Activated CD4-positive, alpha-beta T cell treated with anti-CD3 and anti-CD28 coated beads, Interleukin-2, amount 50 U/mL, for 48 hours (primary cell): ENCODE measurements at places on chromosomes 2 and 18.
A peak's percentile ranks its signal among the peaks of the same experiment; 100 is the strongest.

DNA sequence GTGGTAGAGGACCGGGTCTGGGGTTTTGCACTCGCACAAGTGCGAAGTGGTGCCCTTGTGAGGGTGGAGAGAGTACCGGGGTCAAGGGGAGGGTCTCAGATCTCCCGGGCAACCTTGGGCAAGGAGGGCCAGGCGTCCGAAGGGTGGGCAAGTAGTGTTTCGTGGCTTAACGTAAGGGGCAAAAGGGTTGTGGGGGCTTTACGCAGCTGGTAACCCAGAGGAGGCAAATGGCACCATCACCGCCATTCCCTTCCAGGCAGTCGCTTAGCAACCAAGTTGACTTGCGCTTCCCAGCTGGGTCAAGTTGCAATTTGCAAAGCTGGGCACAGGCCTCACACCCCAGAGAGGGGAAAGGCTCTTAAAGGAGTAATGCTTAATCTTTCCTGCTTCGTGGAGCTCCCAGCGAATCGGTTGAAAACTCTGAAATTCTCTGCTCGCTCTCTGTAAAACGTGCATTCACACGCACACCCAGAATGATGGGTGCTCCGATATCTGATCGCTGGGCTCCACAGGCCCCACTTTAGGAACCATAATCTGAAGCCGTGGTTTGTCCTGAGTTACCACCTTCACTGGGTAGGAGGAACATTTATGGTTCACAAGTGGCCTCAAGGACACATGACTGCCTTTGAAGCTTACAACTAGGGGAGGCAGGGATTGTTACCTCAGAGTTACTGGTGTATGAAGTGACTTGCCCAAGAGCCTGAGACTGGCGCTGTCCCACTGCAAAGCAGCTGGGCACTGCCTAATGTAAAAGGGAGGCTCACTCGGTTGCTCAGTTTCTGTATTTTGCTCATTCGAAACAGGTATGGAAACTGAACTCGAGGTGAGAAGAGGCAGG, 127.9 kb downstream of the UXS1 start:
- no peak for DNase-seq

DNA sequence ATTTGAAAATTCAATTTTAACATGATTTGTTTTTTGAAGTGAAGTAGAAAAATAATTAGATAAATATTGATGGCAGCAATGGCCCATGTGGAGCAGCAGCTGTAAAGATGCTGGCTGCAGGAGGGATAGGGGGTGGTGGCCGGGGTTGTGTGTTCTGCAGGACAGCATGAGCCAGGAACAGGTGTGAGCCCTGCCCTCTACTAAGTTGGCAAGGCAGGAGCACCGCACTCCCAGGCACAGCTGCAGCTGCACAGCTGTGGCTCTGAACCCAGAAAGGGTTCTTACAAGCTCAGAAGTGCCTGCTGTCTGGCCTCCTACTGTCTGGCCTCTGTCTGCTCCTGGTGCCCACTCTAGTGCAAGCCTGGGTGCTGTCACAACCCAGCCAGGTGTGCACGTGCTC, 10.0 kb upstream of the DUSP19 start:
- no peak for DNase-seq

DNA sequence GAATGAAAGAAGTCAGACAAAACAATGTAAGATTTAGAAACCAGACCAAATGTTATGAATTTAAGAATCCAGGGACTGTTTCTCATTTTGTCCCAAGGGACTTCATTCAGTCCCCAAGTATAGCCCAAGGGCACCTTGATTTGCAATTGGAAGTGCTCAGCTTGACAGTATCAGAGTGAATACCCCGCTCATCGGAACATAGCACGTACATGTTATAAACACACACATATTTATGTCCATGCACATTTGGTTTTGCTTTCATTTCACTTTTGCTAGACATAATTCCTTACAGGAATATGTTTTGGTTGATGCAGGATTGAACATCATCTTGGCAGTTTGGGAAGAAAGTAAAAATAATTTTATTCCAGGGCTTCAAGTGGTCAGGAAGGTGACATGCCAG, 100.2 kb downstream of the PID1 start:
- no peak for DNase-seq

GRCh38 chr18:63907664-63908063, at the start of gene SERPINB10:
SERPINB10 (plus strand) TSS chr18:63907958; CDS start chr18:63915511, 7,553 bp downstream.
- no peak for DNase-seq

DNA sequence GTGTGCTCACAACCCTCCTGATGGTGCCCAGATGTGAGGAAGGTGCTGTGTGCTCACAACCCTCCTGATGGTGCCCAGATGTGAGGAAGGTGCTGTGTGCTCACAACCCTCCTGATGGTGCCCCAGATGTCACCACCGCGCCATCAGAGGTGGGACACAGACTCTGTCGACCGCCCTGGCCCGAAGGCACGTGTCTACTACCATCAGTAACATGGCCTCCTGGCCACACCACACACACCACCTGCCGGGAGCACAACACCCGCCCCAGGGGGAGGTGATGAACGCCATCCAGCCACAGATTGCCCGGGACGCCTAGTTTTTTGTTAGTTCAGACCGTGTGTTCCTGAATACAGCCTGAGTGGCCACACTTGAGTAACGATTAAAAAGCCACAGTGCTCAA, 24.5 kb downstream of the HDAC4 start:
- DNase-seq, result no peak

DNA sequence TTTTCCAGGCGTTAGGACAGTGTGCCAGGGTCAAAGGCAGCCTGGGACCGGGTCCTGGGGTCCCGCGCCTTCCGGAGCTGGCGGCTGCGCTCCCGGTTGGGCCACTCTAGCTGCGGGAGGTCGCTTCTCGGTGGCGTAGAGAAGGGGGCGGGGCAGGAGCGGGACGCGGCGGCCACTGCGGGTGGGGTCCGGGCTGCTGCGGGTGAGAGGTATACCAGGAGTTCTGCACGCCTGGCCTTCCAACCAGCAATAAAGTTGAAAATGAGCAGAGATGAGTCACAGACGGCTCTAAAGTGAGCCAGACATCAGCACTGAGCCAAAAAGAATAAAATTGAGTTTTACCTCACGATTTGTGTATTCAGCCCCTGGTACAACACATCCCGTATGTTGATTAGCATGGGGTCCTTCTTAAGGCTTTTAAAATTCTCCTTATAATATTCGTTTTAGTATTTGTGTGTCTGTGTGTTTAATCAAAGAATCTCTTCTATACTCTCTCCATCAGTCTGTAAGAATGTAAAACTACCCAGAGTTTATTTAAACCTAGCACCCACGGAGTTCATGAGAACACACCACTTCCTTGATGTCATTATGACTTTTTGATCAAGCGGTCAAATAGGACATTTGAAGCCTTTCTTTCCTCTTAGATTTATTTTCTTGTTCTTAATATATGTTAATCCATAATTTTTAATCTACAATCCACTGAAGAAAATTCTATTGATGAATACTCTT, at the start of gene C1GALT1C1L:
TSS of gene C1GALT1C1L (minus strand) at position 108 of the 729 bp plus-strand sequence. CDS start at position 1, 107 bp downstream.
- peak; percentile 32 for DNase-seq

DNA sequence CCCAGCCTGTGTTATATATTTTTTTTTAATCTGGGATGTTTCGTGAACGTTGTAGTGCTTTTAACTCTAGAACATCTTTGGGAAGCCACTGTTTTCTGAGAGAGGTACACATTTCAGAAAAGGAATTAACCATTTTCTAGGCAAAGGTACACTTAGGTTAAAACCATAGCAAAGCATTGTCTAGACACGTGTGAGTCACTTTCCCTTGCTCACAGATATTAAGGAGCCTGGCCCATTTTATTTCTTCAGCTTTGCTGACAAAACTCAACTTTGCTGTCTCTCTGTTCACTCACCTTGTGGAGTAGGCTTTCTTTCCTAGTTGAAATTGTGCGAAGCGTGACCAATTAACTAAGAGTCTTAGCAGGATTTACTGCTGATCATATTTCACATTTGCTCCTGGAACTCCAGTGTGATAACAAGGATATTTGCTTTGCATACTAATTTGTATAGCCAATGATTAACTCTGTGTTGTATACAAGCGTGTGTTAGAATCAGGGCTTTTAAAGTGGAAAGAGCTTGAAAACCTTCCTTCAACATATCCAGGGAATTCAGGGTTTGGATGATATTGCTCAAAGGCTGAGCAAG, 215.0 kb upstream of the AGAP1 start:
- DNase-seq, result no peak

DNA sequence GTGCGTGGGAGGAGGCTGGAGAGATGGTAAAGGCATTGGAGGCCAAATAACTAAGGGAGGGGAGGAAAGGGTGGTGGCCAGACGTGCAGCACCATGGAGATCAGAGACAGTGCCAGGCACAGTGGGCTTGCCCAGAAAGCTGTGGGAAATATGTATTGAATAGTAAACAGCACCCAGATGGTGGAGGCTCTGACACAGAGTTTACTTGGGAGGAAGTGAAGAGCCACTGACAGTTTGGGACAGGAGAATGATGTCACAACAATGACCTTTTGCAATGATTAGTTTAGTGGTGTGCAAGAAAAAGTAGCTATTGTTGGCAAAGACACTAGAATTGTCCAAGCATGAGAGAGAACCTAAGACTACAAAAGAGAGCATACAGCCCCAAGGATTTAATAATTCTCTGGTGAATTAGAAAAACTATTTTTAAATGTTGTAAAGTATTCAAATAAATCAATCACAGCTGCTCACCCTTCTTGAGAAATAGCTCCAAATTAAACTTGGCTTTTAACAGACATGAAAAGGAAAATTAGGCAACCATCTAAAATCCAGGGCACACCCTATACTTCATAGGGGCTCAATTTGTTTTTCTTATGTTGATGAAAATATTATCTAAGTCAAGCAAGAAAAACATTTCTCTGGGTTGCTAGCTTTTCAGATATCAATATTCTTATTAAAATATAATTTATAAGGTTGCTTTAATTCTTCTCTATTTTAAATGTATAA, 458.7 kb upstream of the HNRNPA3 start:
- DNase-seq, result no peak

- DNase-seq, result no peak
Observed at GRCh38 chr2:47636176-47636575, 146.8 kb upstream of the MSH6 start.

DNA sequence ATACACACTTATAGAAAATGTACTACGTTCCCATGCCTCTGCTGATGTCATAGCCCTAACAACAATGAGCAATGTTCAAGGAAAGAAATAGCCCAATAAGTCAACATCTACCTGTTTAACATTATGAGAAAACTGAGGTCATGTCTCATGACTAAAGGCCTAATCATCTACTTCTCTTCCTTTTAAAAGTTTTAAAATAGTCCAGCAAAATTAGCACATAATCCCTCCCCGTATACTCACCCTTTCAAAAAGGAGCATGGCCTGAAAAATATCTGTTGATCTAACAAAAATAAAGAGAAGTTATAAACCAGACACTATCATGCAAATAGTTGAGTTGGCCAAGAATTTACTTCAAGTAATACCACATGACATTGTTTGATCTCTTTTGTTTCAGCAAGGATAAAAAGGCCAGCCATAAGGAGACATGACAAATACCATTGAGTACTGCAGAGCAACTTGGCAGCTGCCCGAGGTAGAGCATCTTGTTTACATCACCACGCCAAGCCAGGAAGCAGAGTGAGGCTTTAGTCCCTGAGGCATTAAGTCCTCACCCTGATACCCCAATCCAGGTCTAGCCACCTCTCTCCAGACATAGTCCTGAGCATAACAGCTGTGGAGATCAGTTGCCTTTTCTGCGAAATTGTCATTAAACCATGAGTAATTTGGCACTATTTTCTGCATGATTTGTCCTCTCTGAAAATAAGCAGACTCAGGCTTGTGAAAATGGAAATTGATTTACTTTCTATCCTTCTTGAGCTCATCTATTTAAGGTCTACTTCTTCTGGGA, 137.4 kb upstream of the ETAA1 start:
- no peak for DNase-seq

- DNase-seq, result no peak
Observed at GRCh38 chr2:66443186-66443978, 8.5 kb downstream of the MEIS1 start.

GRCh38 chr2:168798076-168798887, 4.2 kb upstream of the NOSTRIN start:
- no peak for DNase-seq

GRCh38 chr2:141499123-141499522, 631.7 kb downstream of the LRP1B start:
- DNase-seq, result no peak

DNA sequence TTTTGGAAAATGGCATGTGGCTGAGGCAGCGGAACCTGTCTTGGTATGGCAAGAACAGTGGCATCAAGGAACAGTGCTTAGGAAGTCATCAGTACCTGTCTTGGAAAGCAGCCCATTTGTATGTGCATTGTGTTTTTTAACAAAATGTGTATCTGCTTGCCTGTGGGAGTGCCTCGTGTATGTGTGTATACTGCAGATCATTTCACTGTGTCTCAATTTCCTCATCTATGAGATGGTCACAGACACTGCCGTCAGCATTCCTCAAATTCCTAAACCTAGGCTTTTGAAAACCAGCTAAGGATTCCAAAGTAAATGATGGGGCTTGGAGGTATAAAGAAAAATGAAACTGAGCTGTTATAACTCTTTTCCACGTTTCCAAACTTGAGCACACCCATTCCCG, 441.3 kb downstream of the RND3 start:
- no peak for DNase-seq

GRCh38 chr2:9266711-9267110, 60.1 kb downstream of the ASAP2 start:
- DNase-seq, result no peak

GRCh38 chr2:191516260-191516659, 161.7 kb upstream of the NABP1 start:
- DNase-seq, result no peak

DNA sequence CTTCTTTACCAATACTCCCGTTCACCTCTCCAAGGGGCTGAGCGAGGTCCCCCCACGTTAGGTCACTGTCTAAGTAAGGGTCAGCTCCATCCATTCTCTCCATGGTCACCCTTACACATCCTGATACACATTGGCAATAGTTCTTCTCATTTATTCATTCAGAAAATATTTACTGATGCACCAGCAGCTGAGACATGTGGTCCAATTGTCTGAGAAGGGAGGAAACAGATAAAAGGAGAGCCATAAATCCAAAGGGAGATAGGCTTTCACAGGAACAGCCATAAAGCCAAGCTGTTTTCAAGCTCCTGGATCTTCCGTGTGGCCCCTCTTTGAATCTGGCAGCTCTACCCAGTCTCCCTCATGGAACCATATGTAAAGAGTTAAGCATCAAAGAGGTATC, 121.2 kb downstream of the TXNL1 start:
- DNase-seq, result no peak

- peak; percentile 14 for DNase-seq
Observed at GRCh38 chr18:74896390-74896991, 298.8 kb downstream of the ZNF407 start.
